Left lung (tissue), 14 donors: ENCODE measurements at places on chromosomes 1 and 21. TPM values are rescaled to one million over a fixed set of nuclear protein-coding genes. Genes with fewer than 3 reads are reported as not detected.

- no peak overlapping the region for H3K27ac ChIP-seq
- H3K4me3 ChIP-seq: no peak overlapping the region
- H3K4me1 ChIP-seq: peaks cover 39% of the 10 kb centered on the region
- DNase-seq: no peak
- peaks cover 2% of the 10 kb centered on the region for H3K36me3 ChIP-seq
These were observed 3.7 kb downstream of the TARBP1 start for GRCh38 chr1:234475167-234475793.

DNA sequence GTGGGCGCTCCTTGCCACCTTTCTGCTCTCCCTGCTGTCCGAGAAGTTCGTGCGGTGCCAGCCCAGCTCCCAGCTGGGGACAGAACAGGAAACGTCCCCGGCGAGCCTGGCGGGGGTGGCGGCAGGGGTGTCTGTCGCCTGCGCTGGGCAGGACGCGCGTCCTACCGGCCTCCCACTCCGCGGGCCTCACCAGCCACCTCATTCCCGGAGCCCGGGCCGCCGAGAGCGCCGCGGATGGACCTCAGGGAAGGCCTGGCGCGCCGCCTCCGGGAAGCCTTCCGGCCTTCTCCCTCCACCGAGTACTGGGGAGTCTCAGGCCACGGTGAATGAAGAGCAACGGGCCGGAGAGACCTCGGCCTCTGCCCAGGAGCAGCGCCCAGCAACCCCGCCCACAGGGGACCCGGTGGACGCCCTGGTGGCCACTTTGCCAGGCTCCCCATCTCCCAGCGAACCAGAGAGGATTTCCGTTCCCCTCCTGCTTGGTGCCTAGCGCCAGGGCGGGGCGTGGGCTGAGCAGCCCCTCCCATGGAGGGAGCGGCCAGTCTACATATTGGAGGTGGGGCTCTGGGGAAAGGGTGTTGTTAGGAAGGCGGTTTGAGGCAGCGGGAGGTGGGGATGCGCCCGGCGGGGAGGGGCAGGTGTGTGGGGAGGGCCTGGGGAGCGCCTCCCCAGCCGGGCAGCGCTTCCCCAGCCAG is 9.5 kb upstream of the TNFRSF14 start:
- peaks cover 4% of the 10 kb centered on the region for H3K27me3 ChIP-seq
- peak overlapping the region; percentile 61 for H3K4me3 ChIP-seq
- peak overlapping the region; percentile 97 for H3K27ac ChIP-seq
- no peaks in the 10 kb centered on the region for H3K36me3 ChIP-seq

DNA sequence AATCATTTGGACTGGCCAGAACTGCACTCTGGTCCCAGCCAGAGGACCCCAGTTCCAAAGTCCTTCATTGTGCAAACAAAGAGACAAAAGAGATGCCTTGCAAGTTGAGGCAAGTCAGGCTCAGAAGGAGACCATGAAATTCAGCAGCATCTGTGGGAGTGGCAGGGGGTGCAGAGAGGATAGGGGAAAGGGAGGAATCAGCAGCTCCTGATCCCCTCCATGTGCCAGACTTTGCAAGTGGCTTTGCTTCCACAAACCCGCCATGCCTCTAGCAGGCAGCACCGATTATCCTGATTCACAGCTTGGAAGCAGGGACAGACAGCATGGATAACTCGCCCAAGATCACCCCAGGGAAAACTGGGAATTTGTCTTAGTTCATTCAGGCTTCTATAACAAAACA is 2.1 kb upstream of the CAPN9 start:
- DNase-seq: no peak
- H3K27ac ChIP-seq: no peak overlapping the region
- no peaks in the 10 kb centered on the region for H3K4me1 ChIP-seq

- no peak overlapping the region for H3K4me3 ChIP-seq
- no peaks in the 10 kb centered on the region for H3K36me3 ChIP-seq
- H3K4me1 ChIP-seq: peaks cover 30% of the 10 kb centered on the region
- peak; percentile 54 for DNase-seq
- peaks cover 5% of the 10 kb centered on the region for H3K27me3 ChIP-seq
These were observed 15.5 kb upstream of the CITED4 start for GRCh38 chr1:40877698-40878097.

DNA sequence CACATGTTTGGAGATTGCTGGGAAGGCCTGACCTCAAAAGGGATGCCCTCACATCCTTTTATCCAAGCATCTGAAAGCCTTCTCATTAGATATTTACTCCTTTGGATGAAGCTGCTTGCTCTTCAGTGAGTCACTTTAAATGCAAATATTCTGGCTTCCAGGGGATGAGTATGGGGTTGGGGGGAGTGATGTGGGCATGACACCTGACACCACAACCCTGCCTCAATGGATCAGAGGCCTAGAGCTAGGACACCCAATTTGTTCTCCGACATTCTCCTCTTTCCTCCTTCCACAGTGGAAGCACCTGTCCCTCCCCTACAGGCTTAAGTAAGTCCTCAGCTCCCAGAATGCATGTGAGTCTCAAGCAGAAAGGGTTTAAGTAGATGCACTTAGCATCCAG is 238.3 kb downstream of the OMA1 start:
- no peak for DNase-seq
- no peak overlapping the region for H3K27ac ChIP-seq
- no peaks in the 10 kb centered on the region for H3K36me3 ChIP-seq
- no peaks in the 10 kb centered on the region for H3K4me1 ChIP-seq

- H3K36me3 ChIP-seq: peaks cover 68% of the 10 kb centered on the region
- H3K27me3 ChIP-seq: no peaks in the 10 kb centered on the region
- peak overlapping the region; percentile 18 for H3K27ac ChIP-seq
- H3K4me3 ChIP-seq: no peak overlapping the region
- no peak for DNase-seq
These were observed 28.5 kb downstream of the ETNK2 start for GRCh38 chr1:204123376-204123775.

- no peak overlapping the region for H3K27ac ChIP-seq
- no peaks in the 10 kb centered on the region for H3K36me3 ChIP-seq
- no peak overlapping the region for H3K4me3 ChIP-seq
- no peak for DNase-seq
- H3K4me1 ChIP-seq: no peaks in the 10 kb centered on the region
These were observed 320.0 kb downstream of the CHRM3 start for GRCh38 chr1:239706245-239706892.

GRCh38 chr1:18085387-18086074 is 22.1 kb upstream of the IGSF21 start:
- no peaks in the 10 kb centered on the region for H3K27me3 ChIP-seq
- H3K4me1 ChIP-seq: no peaks in the 10 kb centered on the region
- no peak for DNase-seq
- H3K4me3 ChIP-seq: no peak overlapping the region
- no peak overlapping the region for H3K27ac ChIP-seq

GRCh38 chr1:60108196-60108595 is 34.6 kb upstream of the C1orf87 start:
- H3K27ac ChIP-seq: no peak overlapping the region
- H3K36me3 ChIP-seq: no peaks in the 10 kb centered on the region
- no peaks in the 10 kb centered on the region for H3K27me3 ChIP-seq

GRCh38 chr1:58480191-58480590 is 66.3 kb downstream of the OMA1 start:
- no peak overlapping the region for H3K27ac ChIP-seq
- no peaks in the 10 kb centered on the region for H3K36me3 ChIP-seq
- H3K4me1 ChIP-seq: no peaks in the 10 kb centered on the region
- H3K4me3 ChIP-seq: no peak overlapping the region
- DNase-seq: no peak
- no peaks in the 10 kb centered on the region for H3K27me3 ChIP-seq

GRCh38 chr1:226653311-226653921 is 85.7 kb downstream of the ITPKB start:
- H3K27ac ChIP-seq: no peak overlapping the region
- no peaks in the 10 kb centered on the region for H3K27me3 ChIP-seq
- H3K36me3 ChIP-seq: no peaks in the 10 kb centered on the region
- peaks cover 70% of the 10 kb centered on the region for H3K4me1 ChIP-seq
- no peak overlapping the region for H3K4me3 ChIP-seq

- H3K27me3 ChIP-seq: no peaks in the 10 kb centered on the region
- H3K4me3 ChIP-seq: peak overlapping the region; percentile 65
- H3K36me3 ChIP-seq: no peaks in the 10 kb centered on the region
- peak overlapping the region; percentile 57 for H3K27ac ChIP-seq
These were observed 735 bp downstream of the TTC13 start for GRCh38 chr1:230977761-230978490.

- no peak overlapping the region for H3K4me3 ChIP-seq
- no peak overlapping the region for H3K27ac ChIP-seq
- no peaks in the 10 kb centered on the region for H3K27me3 ChIP-seq
- H3K36me3 ChIP-seq: no peaks in the 10 kb centered on the region
- peaks cover 13% of the 10 kb centered on the region for H3K4me1 ChIP-seq
These were observed 51.2 kb downstream of the MRPL39 start for GRCh38 chr21:25556091-25556490.

- H3K27ac ChIP-seq: no peak overlapping the region
- no peak for DNase-seq
- peaks cover 12% of the 10 kb centered on the region for H3K4me1 ChIP-seq
- no peaks in the 10 kb centered on the region for H3K36me3 ChIP-seq
These were observed 149.0 kb upstream of the RAB4A start for GRCh38 chr1:229121845-229122436.

DNA sequence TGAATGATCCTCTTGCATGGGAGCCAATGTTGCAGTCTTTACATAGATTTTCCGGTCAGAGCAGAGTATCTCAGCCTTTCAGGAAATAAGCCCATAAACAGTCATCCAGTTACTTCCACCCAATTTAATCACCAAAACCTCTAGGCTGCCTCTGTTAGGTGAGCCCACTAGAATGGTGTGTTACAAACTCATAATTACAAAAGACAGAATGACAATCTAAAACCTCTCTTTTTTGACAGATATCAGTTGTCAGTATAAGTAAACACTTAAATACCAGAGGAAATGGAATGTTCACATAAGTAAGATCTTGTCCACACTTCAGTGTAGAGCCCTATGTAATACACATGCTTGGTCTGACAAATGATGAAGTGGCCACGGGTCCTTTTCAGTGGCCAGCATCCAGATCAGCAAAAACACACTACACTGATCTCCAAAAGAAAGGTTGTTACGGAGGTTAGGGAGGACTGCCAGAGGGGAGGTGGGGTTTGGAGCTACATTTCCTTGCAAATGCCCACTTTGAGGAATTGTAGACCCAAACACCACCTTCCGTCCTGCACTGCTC is 71.3 kb upstream of the FBXO28 start:
- no peak overlapping the region for H3K4me3 ChIP-seq
- H3K36me3 ChIP-seq: no peaks in the 10 kb centered on the region
- DNase-seq: no peak
- no peaks in the 10 kb centered on the region for H3K4me1 ChIP-seq
- no peaks in the 10 kb centered on the region for H3K27me3 ChIP-seq
- H3K27ac ChIP-seq: no peak overlapping the region

The PLA2G2C gene
- total RNA-seq: not detected

The LAMB3 gene
- 126 TPM for total RNA-seq

The RNU1-2 gene
- 2,748 TPM for total RNA-seq

The FDPS gene
- 206 TPM for total RNA-seq

The KIF14 gene
- 0.71 TPM for total RNA-seq

The PGLYRP4 gene
- not detected for total RNA-seq

The LINGO4 gene
- total RNA-seq: 0.06 TPM

The PAQR6 gene
- 2.0 TPM for total RNA-seq

The NCF2 gene
- 70.9 TPM for total RNA-seq
